Renal cortex interstitium (tissue), 15 donors: ENCODE measurements at places on chromosomes 11 and 22.

DNA sequence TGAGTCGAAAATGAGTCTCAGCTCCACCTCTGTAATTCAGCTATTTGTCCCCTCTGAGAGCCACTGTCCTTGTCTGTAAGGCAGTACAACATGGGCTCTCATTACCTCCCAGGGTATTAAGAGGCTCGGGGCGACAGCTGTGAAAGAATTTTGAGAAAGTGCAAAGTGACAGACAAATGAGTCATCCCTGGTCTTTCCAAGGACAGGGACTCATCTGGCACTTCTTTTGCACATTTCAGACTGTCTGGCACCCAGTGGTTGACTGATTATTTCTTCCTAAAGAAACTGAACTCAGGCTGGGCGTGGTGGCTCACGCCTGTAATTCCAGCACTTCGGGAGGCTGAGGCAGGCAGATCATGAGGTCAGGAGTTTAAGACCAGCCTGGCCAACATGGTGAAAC is 62.1 kb upstream of the ARFGAP3 start:
- DNase-seq = no peak

DNA sequence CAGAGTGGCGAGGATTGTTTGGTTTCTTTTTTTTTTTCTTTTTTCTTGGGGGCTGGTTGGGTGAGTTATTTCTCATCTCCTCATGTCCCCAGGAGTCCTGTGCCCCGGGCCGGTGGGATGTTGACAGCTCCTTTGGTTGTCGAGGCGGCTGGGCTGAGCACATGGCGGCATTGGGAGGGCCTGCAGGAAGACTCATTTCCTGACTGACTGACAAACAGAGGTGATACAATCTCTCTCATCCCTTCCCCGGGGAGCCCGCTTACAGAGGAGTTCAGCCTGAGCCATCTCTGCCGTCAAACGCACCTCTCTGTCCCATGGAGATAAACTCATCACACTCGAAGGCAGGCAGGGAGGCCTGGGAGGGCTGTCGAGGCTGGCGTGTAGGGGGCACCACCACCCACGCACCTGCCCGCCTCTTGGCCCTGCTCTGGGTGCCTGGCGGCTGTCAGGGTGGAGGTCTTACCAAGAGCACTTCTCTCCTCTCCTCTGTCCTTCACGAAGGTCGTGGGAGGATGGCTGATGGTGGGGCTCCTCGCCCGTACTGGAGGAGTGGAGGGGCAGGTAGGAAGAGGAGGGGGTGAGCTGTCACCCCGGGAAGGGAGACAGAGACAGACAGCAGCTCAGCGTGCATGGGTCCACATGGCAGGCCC is 60.0 kb upstream of the NECTIN1 start:
- no peak for DNase-seq

DNA sequence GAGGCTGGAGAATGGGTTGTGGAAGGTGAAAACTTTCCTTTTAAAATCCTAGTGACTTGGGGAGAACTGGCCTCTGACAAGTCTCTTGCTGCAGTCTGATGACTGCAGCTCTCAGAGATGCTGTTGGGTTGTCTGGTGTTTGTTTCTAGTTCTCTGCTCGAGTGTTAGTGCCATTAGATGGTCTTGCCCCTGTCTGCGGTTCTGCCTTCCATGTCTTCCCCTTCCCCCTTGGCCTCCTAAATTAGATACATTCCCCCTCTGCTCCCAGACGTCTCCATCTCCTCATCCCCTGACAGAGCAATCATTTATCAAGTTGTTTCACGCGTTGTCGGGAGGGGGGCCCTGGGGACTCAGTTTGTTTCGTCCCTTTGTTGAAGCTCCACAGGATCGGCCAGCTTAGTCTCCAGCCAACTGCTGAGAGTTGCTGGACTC is 67.7 kb downstream of the CECR2 start:
- no peak for DNase-seq

DNA sequence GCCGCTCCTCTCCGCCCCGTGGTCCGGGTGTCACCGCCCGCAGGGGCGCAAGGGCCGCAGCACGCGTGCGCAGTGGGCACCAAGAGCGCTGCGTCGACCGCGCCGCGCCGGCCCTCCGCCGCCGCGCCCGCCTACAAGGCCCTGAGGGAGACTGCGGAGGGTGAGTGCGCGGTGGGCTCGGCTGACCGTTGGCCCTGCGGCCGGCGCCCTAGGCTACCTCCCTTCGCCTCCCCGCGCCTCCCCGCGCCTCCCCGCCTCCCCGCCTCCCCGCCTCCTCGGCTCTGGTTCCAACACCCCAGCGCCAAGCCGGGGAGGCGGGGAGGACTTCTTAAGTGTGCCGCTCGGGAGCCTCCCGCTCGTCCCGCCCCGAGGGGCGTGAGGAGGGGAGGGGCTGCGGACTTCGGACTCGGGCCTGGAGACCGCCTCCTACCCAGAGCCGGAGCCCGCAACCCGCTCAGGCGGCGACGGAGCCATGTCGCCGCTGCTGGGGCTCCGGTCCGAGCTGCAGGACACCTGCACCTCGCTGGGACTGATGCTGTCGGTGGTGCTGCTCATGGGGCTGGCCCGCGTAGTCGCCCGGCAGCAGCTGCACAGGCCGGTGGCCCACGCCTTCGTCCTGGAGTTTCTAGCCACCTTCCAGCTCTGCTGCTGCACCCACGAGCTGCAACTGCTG is at the start of gene AQP11:
AQP11 (plus strand) TSS at position 433 of the 673 bp plus-strand sequence; CDS start at position 473, 40 bp downstream.
- DNase-seq = peak; percentile 65

GRCh38 chr11:120066738-120067437 is 71.0 kb downstream of the TRIM29 start:
- no peak for DNase-seq

DNA sequence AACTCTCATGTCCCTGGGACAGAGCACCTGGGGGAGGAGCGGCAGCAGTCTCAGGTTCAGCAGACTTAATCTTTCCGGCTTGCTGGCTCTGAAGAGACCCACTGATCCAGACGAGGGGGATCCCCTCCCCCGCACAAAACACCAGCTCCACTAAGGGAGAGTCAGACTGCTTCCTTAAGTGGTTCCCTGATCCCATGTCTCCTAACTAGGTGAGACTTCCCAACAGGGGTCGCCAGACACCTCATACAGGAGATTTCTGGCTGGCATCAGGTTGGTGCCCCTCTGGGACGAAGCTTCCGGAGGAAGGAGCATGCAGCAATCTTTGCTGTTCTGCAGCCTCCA is 157.2 kb upstream of the TMEM45B start:
- DNase-seq = peak; percentile 32

DNA sequence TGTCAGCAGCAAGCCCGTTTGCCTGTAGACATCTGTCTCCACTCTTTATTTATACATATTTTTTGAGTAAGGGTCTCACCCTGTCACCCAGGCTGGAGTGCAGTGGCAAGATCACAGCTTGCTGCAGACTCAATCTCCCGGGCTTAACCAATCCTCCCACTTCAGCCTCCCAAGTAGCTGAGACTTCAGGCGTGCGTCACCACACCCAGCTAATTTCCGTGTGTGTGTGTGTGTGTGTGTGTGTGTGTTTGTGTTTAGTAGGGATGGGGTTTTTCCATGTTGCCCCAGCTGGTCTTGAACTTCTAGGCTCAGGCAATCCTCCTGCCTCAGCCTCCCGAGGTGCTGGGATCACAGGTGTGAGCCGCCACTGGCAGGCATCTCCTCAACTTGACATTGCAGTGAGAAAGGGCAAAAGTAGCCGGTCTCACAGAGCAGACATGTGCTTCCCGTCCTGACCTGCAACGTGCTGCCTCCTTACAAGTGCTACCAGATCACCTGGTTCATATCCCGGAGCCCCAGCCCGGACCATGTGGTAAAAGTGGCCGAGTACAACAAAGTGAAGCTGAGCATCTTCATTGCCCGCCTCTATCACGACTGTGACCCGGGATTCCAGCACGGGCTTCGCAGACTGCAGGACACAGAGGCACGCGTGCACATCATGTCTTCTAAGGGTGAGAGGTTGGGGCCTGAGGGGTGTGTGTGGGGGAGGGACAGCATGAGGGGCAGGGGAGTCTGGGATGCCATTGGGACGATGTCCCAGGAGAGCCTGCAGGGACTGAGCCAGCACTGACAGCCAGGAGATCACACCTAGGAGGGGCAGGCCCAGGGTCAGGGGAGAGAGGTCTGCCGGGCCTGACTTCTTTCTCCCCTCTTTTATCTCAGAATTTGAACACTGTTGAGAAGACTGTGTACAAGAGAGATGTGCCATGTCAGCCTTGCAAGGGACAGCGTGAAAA is 5.6 kb upstream of the APOBEC3H start:
- DNase-seq = no peak

GRCh38 chr22:20803696-20804324 is 29.9 kb downstream of the SERPIND1 start:
- DNase-seq = no peak

DNA sequence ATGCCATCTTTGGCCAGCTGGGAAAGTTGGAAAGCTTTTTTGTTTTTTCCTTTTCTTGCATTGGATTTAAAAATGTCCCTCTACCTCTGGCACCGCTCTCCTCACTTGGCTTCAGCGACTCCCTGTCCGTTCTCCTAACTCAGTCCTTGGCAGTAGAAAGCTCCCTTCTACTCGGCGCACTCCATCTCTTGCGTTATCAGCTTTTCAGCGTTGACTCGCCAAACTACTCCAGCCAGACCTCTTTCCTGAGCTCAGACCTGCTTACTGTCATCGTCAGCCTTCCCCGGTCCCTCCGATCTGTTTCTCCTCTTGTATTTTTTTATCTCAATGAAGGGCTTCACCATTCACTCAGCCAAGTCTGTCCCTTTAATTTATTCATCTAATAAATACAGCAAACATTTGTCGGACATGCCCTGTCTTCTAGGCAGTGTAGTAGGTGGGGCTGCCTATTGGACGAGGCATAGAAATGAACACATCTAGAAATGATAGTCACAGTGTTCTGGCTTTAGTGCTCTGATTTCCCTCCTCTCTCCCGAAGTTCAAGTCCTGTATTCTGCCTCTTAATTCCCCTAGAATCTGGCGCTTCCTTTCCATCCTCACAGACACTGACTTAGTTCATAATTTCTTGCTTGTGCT is 839 bp downstream of the CEP164 start:
- DNase-seq = no peak

DNA sequence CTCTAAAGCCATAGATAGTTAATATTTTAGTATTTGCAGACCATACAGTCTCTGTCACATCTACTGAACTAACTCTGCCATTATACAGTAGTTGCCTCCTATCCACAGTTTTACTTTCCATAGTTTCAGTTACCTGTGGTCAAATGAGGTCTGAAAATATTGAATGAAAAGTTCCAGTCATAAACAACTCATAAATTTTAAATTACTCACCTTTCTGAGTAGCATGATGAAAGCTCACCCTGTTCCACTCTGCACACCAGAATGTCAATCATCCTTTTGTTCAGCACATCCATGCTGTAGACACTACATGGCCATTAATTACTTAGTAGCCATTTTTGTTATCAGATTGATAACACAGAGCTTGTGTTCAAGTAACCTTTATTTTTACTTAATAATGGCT is 51.7 kb upstream of the ME3 start:
- DNase-seq = no peak

DNA sequence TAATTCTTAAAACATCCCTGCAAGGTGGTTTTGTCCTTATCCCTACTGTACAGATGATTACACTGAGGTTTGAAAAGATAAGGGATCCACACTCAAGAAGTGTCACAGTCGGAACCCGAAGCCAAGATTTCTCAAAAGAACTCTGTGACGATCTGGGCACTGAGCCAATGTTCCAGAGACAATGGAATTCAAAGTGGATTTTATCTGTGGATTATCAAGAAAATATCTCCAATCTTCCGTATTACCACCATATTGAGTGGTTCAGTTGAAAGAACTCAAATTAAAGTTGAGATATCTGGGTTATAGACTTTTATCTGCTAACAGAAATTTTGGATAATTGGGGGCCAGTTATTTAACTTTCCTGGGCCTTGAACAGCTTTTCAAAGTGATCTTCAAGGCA is 100.0 kb upstream of the GRAMD1B start:
- no peak for DNase-seq
